ENCODE measurements at places on chromosomes 2 and 18. TPM values are rescaled to one million over a fixed set of nuclear protein-coding genes. Genes with fewer than 3 reads are reported as not detected.

RGPD4 gene
- total RNA-seq, result not detected

- no peak for DNase-seq
Observed at GRCh38 chr2:207240649-207241048, 74.9 kb upstream of the KLF7 start.

LYPD6 gene
- 0.26 TPM for total RNA-seq

GRCh38 chr18:55144193-55144930 lies 185.1 kb upstream of the CCDC68 start:
- peak; percentile 75 for DNase-seq

DNA sequence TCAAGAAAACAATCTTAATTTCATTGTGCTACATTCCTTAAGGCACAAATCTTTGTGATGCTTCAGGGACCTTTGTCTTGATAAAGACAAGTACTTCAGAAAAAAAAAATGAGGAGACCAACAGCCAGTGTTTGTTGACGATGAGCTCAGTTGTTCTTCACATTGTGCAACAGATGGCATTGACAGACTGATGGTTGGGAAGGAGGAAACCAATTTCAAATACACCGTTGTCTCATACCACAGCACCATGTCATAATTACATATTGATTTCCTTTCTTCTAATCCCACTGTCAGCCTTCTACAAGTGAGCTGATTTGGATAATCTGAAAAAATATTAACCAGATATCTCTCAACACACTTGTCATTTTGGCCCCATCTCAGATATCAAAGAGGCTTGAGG lies 53.7 kb upstream of the GRB14 start:
- DNase-seq, result peak; percentile 26

DNA sequence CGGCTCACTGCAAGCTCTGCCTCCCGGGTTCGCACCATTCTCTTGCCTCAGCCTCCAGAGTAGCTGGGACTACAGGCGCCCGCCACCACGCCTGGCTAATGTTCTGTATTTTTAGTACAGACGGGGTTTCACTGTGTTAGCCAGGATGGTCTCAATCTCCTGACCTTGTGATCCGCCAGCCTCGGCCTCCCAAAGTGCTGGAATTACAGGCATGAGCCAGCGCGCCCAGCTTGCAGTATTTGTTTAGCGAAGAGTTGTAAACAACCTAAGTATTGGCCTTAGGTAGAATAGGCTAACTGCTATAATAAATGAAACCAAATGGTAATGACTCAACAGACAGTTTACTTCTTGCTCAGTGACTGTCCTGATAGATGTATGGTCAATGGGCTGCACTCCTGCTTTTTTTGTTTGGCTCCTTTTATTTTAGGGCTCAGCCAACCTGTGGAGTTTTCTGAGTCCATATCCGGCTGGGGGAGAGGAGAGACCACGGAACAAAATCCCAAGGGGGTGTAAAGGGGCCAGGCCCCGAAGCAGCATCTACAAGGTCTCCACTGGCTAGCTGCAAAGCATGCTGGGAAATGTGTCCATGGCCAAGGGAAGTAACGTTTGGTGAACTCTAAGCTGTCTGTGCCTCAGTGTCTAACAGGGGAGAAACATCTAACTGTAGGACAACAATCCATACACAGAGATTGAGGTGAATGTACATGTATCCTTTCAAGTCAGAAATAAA lies 841.0 kb upstream of the ID2 start:
- no peak for DNase-seq

GRCh38 chr2:236393581-236393980 lies 129.4 kb upstream of the ASB18 start:
- DNase-seq, result no peak

DNA sequence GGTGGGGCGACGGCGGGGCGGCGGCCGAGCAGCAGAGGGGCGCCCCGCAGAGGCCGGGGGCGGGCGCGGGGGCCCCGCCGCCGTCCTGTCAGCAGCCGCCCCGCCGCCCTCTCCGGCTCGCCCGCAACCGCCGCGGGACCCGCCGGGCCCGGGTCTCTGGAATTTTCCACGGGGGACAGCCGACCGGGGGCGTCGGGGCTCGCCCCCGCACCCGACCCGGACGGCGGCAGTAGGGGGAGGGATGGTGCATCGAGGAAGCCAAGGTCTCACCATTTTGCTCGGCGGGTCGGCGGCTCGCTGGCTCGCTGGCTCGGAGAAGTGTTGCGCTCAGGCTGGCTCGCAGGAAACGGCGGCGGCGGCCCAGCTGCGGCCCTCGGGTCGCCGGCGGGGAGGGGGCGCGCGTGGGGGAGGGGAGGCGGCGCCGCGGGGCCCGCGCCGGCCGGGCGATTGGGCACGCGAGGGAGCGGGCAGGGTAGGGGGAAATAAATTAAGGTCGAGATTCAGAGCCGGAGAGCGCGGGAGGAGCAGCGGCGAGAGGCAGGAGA lies 405 bp downstream of the PPP3R1 start:
- DNase-seq, result no peak

- DNase-seq, result peak; percentile 78
Observed at GRCh38 chr2:44549099-44549471, 187.3 kb downstream of the CAMKMT start.

DNA sequence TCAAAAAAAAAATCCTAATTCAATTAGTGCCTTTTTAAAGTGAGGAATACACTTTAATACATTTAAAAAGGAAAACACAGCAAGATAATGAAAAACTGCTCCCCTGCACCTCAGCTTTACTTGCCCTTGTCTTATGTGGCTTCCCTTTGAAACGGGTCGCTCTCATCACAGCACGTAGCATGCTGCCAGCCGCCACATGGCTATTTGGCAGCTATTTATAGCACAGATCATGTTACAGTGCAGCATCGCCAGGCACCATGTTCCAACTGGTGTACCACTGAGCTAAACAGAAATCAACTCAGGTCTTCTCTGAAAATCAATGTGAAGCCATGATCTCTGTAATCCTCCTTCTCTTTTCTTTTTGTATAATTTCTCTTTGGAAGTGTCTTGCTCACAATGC lies 65.1 kb downstream of the TMEM182 start:
- no peak for DNase-seq

LONRF2 gene
- under 0.01 TPM for total RNA-seq

LIPG gene
- 9.5 TPM for total RNA-seq

RESP18 gene
- not detected for total RNA-seq

- DNase-seq, result no peak
Observed at GRCh38 chr2:99728166-99728565, 238.3 kb upstream of the REV1 start.

GRCh38 chr2:202643012-202643858 lies 8.5 kb downstream of the FAM117B start:
- no peak for DNase-seq

SCN3A gene
- total RNA-seq, result not detected

MATN3 gene
- total RNA-seq, result 1.0 TPM

DNA sequence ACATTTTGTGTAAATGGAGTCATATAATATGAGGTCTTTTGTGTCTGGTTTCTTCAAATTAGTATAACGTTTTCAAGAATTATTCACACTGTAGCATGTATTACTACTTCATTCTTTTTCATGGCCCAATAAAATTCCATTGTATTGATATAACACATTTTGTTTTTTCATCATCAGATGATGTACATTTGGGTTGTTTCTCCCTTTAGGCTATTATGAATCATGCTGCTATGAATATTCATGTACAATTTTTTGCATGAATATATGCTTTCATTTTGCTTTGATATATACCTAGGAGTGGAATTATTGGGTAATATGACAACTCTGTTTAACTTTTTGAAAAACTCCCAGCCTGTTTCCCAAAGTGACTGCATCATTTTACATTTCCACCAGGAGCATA lies 220.2 kb downstream of the NR4A2 start:
- DNase-seq, result peak; percentile 64

- no peak for DNase-seq
Observed at GRCh38 chr2:43842866-43843226, 4.1 kb downstream of the ABCG8 start.

DNA sequence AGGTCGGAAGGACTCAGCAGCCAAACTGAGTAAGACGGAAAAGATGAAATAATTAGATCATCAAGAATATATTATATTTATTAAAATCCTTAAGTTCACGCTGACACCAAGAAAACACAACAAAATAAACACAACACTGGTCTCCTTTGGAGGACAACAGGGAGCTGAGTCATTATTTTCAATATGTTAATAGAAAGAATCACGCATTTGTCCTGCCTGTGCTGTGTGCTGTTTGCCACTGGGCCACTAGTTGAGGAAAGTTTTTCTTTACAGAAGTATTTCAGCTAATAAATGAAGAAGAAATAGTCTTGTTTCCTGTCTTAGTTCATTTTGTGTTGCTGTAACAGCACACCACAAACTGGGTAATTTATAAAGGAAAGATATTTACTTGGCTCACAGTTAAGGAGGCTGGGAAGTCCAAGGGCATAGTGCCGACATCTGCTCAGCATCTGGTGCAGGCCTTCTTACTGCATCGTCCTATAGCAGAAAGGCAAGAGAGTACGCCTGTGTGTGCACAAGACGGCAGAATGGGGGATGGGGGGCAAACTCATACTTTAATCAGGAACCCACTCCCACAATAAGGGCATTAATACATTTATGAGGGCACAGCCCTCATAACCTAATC lies 88.0 kb downstream of the TCF7L1 start:
- DNase-seq, result no peak

- no peak for DNase-seq
Observed at GRCh38 chr18:63514888-63515678, 27.1 kb upstream of the SERPINB12 start.

GRCh38 chr2:225177098-225177497 lies 134.8 kb upstream of the DOCK10 start:
- DNase-seq, result peak; percentile 66

GKN1 gene
- total RNA-seq, result not detected

ERMN gene
- total RNA-seq, result not detected

DNA sequence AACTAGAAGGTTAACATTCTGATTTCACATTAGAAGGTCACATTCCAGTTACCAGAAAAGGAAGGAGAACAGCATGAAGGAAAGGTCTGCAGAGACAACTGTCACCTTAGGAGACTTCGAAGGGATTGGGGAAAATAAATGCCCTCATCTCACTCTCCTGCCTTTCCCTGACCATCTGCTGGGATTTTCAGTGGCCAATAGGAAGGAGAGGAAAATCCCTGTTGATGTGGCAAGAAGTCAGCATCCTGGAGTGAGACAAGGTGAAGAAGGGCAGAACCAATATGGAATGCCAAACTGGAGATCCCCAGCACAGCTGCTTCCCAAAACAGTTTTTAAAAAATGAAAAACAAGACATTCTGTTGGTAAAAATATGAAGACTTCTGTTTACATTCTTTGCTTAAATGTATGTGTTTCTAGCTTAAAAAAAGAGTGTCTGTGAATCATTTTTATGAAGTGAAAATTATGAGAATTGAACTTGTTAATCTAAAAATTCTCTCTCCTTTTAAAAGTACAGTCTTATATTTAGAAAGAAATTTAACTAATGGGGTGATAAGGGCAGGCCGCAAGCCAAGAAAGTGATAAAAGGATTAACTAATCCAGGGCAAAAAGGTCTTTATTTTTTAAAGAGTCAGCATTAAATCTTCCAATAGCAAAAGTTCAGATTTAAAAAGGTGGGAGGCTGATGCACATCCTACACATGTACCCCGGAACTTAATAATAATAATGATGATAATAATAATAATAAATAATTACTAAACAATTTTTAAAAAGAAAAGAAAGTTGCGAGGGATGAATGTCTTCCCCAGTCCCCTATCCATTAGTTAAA lies 160.6 kb upstream of the DOK6 start:
- DNase-seq, result no peak

DNA sequence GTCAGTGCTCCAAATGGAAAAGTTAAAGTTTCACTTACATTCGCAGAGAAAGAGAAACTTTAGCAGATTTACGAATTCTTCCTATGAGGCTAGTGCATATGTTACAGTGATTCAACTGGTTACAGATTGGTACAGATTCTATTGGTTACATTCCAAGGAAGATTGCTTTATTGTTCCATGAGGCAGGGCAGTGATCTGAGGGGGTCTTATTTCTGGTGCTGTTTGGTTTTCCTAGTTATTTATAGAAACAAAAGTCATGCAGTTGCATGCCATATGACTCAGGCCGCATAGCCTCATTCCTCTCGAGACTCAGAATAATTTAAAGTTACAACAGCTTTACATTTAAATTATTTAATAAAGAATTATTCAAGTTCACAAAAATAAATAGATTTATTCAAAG lies 385.4 kb upstream of the SYT4 start:
- DNase-seq, result peak; percentile 77

DNA sequence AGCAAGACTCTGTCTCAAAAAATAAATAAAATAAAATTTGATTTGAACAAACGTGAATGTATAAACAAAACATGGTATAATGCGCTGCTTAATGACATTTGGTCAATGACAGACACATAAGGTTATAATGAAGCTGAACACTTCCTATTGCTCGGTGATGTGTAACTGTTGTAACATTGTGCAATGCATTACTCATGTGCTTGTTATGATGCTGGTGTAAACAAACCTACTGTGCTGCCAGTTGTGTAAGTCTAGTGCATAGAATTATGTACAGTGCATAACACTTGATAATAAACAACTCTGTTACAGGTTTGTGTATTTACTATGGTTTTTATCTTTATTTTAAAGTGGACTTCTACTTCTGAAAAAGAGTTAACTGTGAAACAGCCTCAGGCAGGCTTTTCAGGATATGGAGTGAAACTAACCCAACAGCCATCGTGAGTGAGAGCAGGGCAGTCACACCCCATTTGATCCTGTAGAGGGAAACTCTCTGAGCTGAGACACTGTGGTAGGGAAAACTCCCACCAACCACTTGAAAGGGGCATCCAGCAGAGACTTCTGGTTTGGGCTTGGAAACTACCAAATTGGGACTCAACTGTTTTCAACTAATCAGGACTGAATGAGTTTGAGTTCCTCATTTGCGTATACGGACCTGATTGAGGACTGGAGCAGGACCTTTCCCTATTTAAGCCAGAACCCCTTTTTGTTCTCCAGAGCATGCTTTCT lies 8.7 kb upstream of the RPRD1A start:
- peak; percentile 97 for DNase-seq

DNA sequence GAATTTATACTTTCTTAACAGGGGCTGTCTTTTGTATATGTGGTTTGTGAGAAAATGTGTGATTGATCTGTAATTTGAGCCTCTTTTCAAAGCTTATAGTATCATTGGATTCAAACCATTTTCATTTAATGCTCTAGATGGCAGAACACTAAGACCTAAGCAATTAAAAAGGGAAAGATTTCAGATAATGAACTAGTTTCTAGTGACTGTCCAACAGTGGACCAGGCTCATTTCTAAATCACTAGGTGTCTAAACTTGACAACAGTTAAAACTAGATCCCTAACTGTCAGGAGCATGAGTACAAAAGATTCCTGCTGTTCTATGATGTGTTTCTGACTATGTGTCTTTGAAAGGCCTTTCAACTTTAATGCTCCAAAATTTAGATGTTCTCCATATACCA lies 54.6 kb downstream of the ANKRD44 start:
- no peak for DNase-seq
